ENCODE measurements at places on chromosomes 5 and 9. TPM values are rescaled to one million over a fixed set of nuclear protein-coding genes. Genes with fewer than 3 reads are reported as not detected.

The WWC1 gene
- total RNA-seq: 0.04 TPM

The CDK5RAP2 gene
- total RNA-seq: 103 TPM

The EQTN gene
- not detected for total RNA-seq

The CD72 gene
- total RNA-seq: 7.1 TPM

The C5orf52 gene
- total RNA-seq: not detected

The NDST1 gene
- total RNA-seq: 0.71 TPM

The ZBED3 gene
- total RNA-seq: 0.71 TPM

DNA sequence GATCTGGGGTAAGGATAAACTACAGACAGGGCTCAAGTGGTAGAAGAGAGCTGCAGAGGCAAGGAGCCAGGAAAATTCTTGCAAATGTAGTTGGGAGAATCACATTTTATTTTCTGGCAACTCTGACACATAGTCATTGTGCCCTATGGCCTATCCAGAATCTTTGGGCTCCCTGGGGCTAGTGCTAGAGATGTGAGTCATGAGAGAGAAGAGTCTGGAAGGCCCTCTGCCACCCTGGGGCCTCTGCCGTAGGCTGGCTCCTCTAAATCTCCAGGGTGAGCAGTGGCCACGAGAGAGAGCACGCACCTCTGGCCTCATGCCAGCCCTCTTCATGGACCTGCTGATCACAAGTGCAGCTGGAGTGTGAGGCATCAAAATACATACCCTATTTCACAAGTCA lies 74.3 kb upstream of the SSBP2 start:
- DNase-seq: no peak

DNA sequence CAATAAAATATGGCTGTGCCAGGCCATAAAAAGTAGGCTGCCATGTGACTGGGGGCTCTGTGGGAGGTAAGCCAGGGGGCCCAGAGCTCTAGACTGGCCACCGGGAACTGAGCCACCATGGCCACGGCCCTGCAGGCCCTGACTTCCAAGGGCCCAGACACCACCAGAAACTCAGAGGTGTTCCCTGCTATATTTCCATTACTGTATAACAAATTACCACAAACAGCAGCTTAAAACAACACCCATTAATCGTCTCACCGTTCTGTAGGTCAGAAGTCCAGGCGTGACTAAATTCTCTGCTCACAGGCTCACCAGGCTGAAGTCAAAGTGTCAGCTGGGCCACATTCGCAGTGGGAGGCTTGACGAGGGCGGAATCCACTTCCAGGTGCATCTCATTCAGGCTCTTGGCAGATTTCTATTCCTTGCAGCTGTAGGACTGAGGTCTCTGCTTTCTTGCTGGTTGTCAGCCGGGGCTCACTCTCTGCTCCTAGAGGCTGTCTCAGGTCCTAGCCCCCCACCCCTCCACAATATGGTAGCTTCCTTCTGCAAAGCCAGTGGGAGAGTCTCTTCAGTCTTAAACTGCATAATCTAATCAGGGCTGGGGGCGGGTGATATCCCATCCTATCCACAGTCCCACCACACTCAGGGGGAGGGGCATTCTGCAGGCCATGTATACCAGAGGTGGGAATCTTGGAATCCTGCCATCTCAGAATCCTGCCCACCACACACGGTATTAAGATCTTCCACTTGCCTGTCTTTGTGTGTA lies 125.4 kb downstream of the C5orf15 start:
- DNase-seq: no peak

DNA sequence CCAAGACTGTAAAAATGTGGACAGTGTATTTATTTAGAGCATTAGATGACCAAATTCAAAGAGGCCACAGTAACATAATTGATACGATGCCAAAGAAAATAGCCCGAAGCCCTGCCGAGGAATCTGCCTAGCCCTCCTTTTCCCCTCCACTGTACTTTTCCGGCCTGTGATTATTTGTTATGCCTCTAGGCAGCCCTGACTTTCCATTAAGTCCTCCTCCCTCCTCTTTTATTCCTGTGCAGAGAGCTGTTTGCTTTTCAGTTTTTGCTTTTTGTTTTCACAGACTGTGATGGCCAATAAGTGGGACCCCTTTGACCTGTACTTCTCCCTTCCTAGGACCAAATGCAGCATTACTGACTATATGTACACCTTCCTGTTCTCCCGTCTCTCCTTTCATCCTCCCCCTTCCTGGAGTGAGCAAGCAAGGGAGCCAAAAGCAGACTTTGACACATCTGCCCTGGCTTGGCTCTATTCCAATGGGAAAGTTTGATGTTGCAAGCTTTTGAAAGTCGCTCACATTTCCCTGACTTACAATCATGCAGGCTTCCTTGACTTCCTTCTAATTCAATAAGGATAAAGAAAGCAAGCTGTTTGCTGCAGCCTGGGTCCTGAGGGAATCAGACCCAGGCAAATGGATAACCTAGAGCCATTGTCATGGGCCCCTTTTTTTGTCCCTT lies 76.1 kb downstream of the NREP start:
- no peak for DNase-seq

DNA sequence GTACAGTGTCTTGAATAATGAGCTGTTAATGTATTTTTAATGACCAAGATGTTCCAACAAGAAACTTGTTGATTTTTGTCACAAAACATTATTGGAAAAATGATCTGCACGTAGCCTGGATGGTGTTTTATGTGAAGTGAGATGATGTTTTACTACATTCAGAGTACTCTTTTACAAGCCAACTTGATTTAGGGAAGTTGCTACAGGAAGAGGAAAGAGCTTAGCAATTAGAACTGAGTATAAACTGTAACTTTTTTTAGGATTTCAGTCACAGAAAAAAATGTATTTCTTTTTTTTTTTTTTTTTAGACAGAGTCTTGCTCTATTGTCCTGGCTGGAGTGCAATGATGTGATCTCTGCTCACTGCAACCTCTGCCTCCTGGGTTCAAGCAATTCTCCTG lies 113.6 kb upstream of the ADRA1B start:
- no peak for DNase-seq

GRCh38 chr5:56693220-56693579 lies 122.1 kb upstream of the MAP3K1 start:
- DNase-seq: no peak

GRCh38 chr9:82332774-82333152 lies 344.2 kb downstream of the SPATA31D1 start:
- no peak for DNase-seq
